ENCODE measurements at places on chromosomes 16 and 17.

DNA sequence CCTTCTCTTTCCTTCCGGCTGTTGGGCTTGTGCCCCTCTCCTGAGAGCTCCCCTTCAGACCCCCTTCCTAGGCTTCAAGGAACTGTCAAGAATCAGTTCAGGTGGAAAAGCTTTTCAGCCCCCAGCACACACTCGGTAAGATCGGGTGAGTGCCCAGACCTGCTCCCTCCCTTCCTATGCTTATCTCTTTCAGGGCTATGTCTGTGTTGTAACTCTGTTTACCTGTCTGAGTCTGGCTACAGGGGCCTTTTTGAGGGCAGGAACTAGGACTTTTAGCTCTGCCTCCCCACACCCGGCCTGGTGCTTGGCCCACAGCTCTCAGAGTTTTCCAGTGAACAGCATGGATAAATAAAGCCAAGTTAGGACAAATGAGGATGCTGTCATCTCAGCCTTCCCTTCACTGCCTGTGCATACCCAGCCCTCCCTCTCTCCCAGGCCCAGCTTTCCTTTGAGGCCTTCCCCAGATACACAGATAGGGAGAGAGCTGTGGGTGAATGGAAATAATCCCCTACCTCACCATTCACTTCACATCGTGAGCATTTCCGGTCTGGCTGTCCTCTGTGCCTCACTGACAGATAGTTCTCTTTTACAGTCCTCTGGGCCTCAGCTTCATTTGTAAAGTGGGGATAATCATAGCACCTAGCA, 5.7 kb upstream of the MRPS23 start:
- no peak for DNase-seq

- DNase-seq, result peak; percentile 45
These were observed at the start of gene SLC9A5 for GRCh38 chr16:67248401-67249177. SLC9A5 (plus strand) TSS chr16:67248979; CDS start chr16:67249015, 36 bp downstream.

GRCh38 chr17:13426991-13427390, 174.7 kb downstream of the HS3ST3A1 start:
- DNase-seq, result no peak

GRCh38 chr16:63998-64913, 8.2 kb downstream of the RHBDF1 start:
- no peak for DNase-seq

DNA sequence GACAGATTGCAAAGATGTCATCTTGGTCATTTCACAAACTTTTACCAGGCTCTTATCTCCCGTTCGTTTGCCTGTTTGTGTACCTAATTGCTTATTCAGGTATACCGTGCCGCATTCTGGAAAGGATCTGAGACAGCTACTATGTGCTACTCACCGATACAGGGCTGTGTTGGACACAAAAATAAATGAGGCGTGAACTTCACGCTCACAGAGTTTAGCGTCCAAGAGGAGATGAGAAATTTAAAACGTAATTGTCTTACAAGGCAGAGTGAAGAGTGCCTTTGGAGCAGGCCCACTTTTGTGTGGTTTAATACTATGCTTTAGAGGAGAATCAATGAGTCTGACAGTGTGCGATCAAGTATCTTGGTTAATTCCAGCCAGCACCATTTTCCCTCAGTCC, 26.7 kb downstream of the MAF start:
- no peak for DNase-seq

Data from ACHN (cell line).